ENCODE measurements at places on chromosomes 11 and 22.

GRCh38 chr11:6654281-6655019 is 1.2 kb downstream of the DCHS1 start:
- DNase-seq = no peak

- DNase-seq = no peak
Observed at GRCh38 chr11:43130616-43131015, 181.2 kb upstream of the API5 start.

DNA sequence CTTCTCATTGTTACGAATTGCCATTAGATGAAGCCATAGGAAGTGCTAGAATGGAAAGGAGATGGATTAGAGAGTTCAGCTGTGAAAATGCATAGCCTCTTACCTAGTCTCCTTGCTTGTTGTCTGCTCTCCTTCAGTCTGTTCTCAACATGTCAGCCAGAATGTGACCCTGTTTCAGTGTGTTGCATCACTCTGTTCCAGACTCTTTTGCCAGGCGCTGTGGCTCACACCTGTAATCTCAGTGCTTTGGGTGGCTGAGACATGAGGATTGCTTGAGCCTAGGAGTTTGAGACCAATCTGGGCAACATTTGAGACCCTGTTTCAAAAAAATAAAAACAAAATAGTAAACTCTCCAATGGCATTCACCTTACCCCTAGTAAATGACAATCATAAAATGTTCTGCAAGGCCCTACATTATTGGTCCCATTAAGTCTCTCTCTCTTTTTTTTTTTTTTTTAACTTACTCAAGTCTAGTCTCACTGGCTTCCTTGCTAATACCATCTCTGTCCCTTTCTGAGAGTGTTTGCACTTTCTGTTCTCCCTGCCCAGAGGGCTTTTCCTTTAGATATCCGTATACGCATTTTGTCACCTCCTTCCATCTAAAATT is 39.4 kb downstream of the CYP2R1 start:
- no peak for DNase-seq

DNA sequence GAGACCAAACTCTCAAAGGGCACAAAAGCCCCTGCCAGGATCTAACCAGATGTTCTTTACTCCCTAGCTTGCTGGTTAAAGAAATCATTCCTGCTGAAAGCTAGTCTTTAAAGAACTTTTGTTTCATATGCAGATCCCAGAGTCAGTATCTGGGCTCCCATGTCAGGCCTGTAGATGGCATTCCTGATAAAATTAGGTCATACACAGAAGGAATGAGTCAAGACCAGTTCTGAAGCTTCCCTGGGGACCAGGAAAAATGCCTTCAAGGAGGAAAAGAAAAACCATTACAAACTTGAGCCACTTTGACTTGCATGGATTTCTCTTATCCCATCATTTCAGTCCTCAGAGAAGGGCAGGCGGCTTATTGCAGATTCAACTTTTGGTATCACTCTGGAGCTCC is 5.9 kb downstream of the DBX1 start:
- DNase-seq = no peak

- no peak for DNase-seq
Observed at GRCh38 chr11:15379483-15379882, 264.8 kb downstream of the INSC start.

DNA sequence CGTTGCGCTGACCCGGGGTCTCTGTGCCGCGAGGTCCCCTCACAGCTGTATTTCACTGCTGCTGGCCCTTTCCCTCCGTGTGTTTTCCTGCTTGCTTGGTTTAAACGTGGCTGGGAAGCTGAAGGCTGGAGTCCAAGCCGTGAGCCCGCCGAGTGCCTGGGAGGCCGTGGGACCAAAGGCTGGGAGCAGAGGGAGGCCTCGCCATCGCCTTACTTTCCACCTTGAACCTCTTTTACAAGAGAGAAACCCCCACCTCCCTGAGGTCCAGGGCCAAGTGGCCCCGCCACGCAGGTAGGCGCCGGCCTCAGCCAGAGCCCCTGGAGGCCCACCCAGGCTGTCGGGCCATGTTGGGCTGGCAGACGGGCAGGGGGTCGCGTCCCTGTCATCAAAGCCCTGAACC is 411.6 kb downstream of the TBC1D22A start:
- DNase-seq = no peak

- DNase-seq = no peak
Observed at GRCh38 chr11:112972399-112973145, 11.4 kb downstream of the NCAM1 start.

DNA sequence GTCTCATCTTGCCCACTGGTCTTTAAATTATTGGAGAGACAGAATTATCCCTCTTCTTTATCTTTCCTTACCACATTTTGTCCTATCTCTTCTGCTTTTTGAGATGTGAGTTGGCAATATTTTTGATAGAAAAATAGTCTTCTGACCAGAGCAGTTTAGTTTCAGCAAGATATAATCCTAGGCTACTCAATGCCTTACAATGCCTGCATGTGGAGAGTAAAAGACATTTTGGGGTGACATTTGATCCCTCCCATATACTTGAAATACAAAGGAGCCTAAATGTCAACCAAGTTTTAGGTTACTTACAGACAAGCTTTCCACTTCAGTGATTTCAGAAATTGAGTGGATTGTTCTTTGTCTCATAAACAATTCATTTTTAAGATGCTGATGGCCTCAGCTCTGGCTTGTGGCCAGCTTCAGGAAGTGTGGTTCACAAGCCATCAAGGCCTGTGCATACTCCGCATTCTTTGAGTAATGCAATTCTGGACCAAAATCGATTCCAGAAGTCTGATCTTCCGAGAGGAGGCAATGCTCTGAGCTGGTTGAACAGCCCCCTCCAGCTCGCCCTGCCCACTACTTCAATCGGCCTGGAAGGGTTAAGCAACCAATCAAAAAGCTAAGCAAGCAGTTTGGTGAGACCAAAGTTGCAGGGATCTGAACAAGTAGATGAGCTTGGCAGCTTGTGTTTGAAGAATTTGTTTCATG is 274.4 kb downstream of the BLID start:
- no peak for DNase-seq

GRCh38 chr11:11605181-11605580 is 16.6 kb downstream of the GALNT18 start:
- DNase-seq = no peak

GRCh38 chr11:17736930-17737817 is 2.6 kb downstream of the KCNC1 start:
- DNase-seq = no peak

GRCh38 chr11:122784325-122784955 is 53.9 kb upstream of the CRTAM start:
- DNase-seq = no peak

DNA sequence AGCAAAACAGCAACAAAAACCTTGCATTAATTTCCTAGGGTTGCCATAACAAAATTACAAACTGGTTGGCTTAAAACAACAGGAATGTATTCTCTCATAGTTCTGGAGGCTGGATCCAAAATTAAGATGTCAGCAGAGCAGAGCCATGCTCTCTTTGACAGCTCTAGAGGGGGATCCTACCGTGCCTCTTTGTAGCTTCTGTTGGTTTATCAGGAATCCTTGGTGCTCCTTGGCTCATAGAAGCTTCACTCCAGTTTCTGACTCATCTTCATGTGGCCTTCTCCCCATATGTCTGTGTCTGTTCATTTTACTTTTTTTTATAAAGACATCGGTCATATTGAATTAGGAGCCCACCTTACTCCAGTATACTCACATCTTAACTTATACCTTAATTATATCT is 90.5 kb upstream of the POU2AF2 start:
- no peak for DNase-seq

GRCh38 chr22:43018615-43019014 is 3.7 kb upstream of the PACSIN2 start:
- DNase-seq = no peak

DNA sequence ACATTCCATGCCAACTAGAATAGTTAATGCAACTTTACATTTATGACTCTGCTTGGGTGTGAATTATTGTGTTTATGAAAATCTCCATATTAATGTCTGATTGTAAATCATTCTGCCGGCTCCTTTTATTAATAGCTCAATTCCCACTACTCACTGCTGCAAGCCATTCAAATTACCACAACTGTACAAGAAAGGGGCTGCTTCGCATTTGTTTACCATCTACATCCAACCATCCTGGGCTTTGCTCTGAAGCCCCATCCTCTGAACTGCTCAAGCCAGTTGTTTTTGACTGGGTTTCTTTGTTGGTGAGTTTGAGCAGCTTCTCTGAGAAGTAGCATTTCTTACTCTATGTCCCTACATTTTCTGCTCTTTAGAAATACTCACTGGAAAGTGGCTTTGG is 451.6 kb upstream of the CADM1 start:
- no peak for DNase-seq

DNA sequence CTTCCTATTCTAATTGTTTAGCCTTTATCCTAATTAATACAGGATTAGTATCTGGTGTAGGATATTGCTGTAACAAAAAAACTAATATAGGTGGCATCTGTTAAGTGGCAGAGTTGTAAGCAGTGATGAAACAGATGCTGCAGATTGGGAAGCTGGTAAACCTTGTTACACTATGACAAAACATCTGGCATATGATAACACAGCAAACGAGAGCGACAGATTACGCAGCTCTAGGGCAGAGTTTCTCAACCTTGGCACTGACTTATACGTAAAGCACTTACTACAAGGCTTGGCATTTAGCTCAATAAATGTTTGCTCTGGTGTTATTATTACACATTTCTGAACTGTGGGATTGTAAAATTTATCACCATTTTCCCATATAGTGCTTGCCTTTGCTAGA is 137.0 kb downstream of the ATG16L2 start:
- DNase-seq = no peak

DNA sequence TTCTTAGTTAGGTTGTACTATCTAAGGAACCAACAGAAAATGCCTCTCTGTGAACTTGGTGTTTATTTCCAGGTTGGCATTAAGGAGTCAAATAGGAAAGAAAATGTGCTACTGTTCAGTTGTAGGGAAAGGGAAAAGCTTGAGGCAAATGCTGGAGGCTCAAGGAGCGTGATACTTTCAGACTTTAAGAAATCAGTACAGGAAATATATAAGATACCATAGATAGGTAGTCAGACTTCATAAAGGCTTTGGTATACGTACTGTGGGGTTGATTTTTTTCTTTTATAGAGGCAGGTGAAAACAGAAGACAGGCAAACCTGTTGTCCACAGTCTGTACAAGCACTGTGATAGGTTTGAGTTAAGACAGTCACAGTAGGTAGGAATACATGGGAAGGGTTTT is 30.8 kb downstream of the EP300 start:
- no peak for DNase-seq

DNA sequence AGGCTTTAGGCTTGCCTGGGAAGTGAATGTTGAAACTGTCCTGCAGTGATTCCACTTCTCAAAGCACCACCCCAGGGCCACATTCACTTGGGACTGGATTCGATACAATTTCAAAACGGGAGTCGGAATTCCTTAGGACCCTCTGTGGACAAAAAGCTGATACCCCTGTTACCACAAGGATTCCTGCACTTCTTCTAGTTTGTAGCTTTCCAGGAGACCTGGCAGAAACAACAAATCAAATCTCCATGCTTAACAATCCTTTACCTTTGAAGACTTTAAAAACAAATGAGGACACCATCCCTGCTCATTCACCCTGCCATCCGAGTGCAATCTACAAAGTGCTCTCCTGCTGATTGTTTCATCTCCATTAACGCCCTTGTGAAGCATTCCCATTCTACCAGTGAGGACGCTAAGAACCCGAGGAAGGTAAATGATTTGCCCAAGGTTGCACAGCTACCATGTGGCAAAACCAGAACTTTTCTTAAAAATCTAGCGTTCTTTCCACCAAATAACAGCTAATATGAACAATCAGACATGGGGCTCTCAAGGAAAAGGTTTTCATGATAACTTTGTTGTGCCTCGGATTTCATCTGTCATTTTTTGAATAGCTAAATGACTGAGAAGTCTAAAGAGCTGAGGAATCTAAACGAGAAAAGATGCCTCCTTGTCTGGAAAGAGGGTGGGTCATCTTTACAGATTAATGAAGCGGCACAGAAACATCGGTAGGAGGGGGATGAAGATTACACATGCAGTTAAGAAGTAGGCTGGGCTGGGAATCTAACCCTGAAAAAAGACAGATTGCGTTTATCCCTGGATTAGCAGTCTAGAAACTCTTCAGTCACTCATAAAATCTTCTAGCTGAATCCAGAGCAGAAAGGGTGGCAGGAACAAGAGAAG is 720 bp upstream of the MPZL2 start:
- no peak for DNase-seq

DNA sequence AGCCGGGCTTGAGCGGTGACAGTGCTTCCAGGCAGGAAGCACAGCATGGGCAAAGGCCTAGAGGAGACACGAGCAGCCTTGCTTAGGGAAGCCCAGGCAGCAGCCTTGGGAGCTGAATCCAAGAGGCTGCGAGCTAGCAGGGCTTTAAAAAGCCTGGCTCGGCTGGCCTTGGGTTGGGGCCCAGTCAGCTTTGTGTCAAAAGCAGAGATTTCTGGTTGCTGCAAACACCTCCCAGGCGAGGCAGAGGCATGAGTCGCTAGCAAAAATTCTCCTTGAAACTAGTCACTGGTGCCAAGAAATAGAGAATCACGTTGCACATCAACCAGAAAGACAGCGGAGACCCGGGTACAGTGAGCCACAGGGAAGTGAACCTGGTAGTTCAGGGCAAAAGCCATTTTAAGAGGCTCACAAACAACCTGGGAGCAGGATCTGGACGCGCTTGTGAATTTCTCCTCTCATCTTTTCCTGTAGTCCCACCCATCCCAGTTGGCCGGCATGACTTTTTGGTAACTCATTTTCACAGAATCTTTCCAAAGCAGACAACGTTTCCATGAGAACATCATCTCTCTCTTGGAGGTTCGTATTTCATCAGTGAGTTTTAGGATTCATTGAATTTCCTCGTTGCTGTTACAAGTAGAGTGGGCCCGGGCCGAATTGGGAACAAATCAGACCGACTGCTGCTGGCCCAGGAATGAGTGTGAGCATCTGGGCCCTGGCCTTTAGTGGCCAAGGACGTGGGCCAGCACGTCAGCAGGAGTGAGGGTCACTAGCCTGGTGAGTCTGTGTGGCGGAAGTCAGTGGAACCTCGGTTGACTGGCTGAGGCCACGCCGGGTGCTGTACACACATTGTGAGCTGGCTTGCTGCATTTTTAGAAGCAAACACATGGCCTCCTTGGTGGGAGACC is 16.4 kb upstream of the FGF4 start:
- no peak for DNase-seq

GRCh38 chr22:27668828-27669797 is 132.4 kb downstream of the MN1 start:
- DNase-seq = no peak

DNA sequence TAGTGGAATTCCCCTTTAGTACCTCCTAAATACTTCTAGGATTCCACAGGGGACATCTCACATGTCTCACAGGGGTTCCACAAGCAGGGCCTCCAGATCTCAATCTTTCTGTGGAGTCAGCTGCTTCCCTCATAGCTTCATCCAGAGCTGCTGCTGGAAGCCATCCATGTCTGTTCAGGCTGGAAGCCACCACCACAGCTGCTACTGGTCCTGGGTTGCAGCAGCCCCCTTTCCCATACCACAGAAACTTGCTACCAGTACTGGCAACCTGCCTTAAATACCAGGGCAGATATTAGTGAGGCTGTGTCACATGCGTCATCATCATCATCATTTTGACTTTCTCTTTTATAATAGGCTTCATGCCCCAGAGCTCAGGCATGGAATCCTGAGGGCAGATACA is 242.7 kb upstream of the NCAM1 start:
- DNase-seq = no peak
